ENCODE measurements at places on chromosomes 16 and 17.

- peak; percentile 54 for DNase-seq
Observed at GRCh38 chr16:68064791-68065365, 20.3 kb upstream of the NFATC3 start.

DNA sequence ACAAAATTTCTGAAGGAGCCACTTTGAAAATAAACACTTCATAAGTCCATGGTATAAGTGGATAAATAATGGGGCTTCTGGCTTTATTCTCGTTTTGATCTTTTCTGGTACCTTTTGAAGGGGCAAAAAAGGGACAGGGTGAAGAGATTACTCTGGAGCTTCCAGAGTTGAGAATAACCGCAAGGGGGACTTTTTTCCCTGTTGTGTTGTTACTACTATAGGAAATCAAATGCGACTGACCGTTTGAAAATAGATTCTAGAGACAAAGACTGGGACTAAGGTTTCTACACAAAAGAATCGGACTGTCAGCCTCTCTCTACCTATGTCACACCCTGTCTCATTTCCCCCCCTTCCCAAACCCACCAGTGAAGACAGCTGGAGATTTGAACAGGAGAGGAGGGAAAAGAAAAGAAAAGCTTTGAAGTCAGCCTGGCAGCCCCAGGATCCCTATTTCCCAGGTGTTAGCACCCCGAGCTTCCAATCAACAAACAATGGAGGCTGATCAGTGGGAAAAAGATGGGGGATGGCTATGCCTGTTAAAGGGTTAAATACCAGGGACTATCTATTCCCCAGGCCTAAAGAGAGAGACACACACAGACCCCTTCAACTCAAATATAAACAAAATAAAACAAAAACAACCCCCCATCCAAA is 8.4 kb downstream of the HOXB4 start:
- no peak for DNase-seq

- DNase-seq = no peak
Observed at GRCh38 chr17:38439436-38439835, 11.2 kb downstream of the ARHGAP23 start.

GRCh38 chr16:5918567-5919130 is 821.1 kb upstream of the EEF2KMT start:
- DNase-seq = no peak

- DNase-seq = no peak
Observed at GRCh38 chr16:62035115-62036092, 834 bp downstream of the CDH8 start.

- DNase-seq = no peak
Observed at GRCh38 chr17:67289181-67289876, 44.3 kb upstream of the HELZ start.

DNA sequence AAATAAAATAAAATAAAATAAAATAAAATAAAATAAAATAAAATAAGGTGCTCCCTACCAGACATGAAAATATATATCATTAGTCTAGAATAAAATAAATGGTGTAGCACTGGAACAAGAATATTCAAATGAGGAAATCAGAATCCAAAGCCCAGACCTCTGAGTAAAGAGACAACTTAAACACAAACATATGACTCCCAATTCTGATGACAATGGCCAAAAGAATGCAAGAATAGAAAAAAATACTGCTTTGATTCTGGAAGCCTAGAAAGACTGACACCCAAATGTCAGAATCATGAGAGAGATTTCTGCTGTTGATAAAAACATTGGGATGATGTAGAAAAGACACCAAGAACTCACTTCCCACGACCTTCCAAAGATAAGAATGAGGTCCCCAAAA is 27.9 kb downstream of the MYOCD start:
- no peak for DNase-seq

DNA sequence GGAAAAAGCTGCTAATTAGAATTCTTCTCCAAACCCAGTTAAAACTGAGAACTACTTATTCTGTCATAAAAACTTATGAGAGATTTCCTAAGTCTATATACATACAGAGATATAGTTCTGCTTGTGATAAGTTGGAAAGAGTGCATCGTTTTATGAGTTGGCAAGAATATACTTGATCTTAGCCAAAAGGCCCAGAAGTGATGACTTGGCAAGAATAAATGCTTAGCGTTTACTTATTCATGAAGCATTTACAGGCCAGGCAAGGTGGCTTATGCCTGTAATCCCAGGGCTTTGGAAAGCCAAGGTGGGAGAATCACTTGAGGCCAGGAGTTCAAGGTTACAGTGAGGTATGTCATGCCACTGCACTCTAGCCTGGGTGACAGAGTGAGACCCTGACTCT is 81.7 kb downstream of the CYB561 start:
- DNase-seq = no peak

GRCh38 chr17:69524854-69525253 is 110.4 kb downstream of the MAP2K6 start:
- DNase-seq = no peak

GRCh38 chr17:2214929-2215615 is 88.5 kb downstream of the SMG6 start:
- peak; percentile 44 for DNase-seq

DNA sequence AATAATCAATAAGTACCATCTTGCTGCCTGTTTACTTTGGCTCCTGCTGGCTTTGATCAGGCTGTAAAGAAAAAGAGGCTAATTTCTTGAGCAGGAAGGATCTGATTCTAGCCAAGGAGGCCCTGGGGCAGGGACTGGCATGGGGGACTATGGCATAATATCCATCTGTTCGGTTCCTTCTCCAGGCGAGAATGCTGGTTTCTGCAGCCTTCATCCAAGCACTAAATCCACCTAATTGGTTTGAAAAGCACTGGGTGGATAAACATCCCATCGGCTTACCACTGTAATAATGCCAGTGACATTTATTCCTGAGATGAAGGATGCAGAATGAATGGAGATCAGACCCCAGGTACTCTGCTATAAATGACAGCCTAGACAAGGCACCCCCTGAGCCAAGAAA is 180.0 kb upstream of the ASIC2 start:
- DNase-seq = no peak

GRCh38 chr16:67396159-67397035 is 3.1 kb upstream of the TPPP3 start:
- no peak for DNase-seq

DNA sequence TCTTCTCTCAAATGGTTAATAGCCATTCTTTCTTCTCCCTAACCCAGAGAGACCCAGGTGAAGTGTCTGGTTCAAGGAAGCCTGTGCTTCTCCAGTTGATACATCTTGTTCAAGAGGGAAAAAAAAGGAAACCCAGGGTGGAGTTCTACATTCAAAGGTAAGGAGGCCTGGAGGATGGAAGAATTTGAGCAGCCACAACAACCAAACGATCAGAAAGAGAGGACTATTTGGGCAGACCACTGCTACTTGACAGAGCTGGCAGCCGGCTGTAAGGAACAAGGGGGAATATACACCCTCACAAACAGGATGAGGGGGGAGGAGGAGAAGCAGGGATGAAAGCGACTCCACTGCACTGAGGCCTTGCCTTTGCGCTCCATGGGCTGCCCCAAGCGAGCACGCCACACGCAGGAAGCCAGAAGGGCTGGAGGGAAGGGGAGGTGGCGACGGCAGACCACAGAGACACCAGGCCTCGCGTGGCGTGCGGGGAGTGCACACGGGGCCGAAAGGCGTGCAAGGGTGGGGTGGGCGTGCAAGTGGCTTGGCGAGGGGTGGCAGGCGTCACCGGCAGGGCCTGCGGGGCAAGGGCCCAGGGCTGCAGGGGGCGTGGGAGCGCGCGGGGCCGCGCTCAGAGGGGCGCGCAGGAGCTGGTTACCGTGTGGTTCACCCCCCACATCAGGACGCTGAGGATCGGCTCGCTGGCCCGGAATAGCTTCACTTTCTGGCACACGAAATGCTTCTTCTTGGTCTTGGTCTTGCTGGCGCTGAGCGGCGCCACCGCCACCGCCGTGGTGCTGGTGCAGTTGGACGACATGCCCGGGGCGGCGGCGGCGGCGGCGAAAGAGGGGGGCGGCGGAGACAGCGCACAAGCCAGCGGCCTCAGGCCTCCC is 499 bp downstream of the PIP4K2B start:
- peak; percentile 49 for DNase-seq

DNA sequence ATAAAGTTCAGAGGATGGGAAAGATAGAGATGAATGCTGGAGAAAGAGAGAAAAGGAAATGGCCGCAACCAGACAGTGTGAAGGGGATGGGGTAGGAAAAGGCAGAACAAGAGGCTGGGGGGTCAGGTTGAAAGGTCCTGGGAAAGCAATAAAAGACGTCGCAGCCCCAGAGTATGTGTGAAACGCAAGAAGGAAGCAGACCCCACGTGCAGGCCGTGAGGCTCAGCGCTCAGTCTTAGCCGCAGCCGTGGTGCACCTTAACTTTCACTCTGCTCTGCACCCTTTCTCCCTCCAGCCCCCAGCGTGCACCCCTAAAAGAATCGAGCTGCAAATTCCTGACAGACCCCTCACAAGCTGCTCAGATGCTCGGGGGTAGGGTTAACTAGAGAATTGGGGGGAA is 1.9 kb downstream of the DNAH17 start:
- DNase-seq = no peak

DNA sequence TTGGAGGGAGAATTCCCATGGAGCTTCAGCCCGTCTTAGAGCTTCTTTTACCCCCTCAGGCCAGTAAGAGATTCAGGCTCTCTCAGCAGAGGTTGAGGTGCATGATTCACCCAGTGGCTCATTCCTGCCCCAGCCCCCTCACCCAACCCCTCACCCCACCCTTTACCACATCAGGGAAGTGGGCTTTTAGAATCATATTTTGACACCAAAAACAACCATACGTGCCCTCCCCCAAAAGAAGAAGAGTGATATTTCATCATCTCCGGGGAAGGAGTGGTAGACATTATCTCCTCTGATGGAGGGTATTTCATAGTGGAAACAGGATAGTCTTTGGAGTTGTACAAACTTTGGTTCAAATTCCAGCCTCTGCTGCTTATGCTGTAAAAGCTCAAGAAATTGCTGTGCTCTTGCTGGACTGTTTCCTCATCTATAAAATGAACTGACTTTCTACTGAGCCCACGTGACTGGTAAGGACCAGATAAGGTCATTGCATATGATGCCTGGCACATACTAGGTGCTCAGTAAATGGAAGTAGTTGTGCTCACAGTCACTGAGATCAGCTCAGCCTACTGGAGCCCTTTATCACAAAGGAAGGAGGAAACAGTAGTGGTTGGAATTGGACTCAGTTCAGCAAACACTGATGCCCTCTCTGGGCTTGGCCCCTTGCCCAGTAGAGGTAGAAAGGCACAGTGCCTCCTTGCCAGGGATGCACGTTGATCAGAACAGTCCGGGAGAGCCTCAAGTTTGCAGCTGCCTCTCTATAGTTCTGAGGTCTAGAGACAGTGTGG is 18.3 kb upstream of the CCL5 start:
- DNase-seq = peak; percentile 34

GRCh38 chr17:4074831-4075495 is 67.9 kb downstream of the ZZEF1 start:
- DNase-seq = peak; percentile 53

GRCh38 chr17:9549215-9549614 is 26.4 kb downstream of the STX8 start:
- no peak for DNase-seq

- DNase-seq = no peak
Observed at GRCh38 chr16:76777721-76778465, 413.1 kb upstream of the MON1B start.

GRCh38 chr16:83211711-83212110 is 584.9 kb downstream of the CDH13 start:
- no peak for DNase-seq

Measured in Jurkat, Clone E6-1 (cell line).